SJSA1 (cell line): ENCODE measurements at places on chromosomes 2 and 18. TPM values are rescaled to one million over a fixed set of nuclear protein-coding genes. Genes with fewer than 3 reads are reported as not detected.
A peak's percentile ranks its signal among the peaks of the same experiment; 100 is the strongest.

GRCh38 chr2:157894694-157895435, 18.7 kb upstream of the ACVR1 start:
- DNase-seq = no peak

GRCh38 chr2:42164046-42164445, 5.1 kb upstream of the EML4 start:
- DNase-seq = no peak

GRCh38 chr18:63981719-63982118, 11.8 kb downstream of the SERPINB8 start:
- DNase-seq = no peak

IKZF2 gene
- total RNA-seq = 2.1 and 6.5 TPM in 2 replicates

DNA sequence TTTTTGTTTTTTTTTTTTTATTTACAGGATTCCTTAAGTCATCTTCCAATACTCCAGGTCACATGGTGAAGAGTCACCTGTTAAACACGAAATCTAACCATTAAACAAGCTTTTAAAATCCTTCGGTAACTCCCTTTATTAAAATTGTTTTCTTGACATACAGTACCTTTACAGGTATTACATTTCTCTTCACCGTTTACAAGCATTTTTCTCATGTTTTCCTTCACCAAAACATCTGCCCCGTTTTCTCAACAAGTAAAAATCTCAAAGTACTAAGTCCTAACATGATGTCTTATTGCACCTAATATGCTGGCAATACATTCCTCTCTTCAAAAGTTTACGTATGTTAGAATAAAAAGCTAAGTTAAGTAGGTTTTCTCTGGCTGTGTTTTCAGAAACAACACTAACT, 1.1 kb downstream of the PUM2 start:
- no peak for DNase-seq

ZSWIM2 gene
- total RNA-seq = not detected in 2 replicates

DNA sequence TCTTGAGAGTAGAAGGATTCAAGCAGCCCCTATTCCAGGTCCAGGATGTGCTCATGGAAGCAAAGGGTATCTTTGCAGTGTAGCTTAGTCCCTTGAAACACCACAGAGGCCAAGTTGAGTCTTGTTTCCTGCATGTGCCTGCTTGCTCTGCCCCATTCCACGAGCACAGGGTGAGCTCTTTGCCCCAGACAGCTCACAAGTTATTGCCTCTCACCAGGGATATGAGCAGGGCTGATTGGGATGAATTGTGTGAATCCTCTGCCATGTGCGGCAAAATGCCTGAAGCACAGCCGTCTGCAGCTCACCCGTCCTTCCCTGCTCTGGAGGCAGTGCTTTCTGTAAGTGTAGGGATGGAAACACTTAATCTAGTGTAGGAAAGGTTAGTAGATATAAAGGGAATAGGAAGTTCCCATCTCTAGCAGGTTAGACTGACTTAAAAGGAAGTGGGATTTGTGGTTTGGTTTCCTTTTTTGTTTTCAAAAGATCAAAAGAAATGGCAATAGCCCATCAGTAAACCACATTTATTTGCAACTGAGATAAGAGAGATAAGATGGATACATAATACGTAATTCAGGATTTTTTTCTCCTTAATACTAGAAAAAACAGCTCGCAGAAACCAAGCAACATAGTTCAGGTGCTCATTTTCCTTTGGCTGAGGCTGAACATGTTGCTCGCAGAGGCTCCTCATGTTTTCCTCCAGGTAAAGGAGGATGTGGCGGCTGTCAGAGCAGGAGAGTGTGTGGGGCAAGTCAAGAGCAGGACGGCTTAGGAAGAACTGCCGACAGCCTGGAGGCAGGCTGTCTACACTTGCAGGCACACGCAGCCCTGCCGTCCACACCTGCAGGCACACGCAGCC, 41.4 kb downstream of the TMEM182 start:
- DNase-seq = no peak

DNA sequence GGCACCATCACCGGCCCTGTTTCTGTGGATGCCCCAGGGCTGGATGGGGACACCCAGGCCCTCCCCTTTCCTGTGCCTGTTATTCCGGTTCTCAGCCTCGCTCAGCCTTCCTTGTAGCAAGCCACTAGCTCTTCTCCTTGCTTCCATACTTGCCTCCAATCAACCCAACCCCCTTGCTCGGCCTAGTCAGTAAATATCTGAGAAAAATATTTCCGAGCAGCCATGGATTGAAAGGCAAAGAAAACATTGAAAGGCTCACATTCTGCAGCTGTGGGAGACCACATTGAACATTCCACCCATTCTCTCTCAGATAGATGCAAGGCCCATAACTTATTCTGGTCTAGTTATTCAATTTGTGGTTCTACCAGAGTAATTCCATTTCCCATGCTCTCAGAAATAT, 114.9 kb downstream of the SPP2 start:
- DNase-seq = peak; percentile 64

ACMSD gene
- not detected in 2 replicates for total RNA-seq

GRCh38 chr2:168524005-168524404, 67.9 kb downstream of the CERS6 start:
- no peak for DNase-seq

- no peak for DNase-seq
Observed at GRCh38 chr2:17971531-17972125, 93.2 kb downstream of the KCNS3 start.

DES gene
- total RNA-seq = 0.13 TPM in 1 of 2 replicates, not detected in the other

- no peak for DNase-seq
Observed at GRCh38 chr2:39938035-39938835, 159.2 kb upstream of the THUMPD2 start.

CNGA3 gene
- not detected in 2 replicates for total RNA-seq

PSMA8 gene
- not detected in 2 replicates for total RNA-seq

- no peak for DNase-seq
Observed at GRCh38 chr2:48312126-48312525, 217.8 kb upstream of the STON1 start.

- no peak for DNase-seq
Observed at GRCh38 chr2:235546151-235546435, 52.2 kb downstream of the AGAP1 start.

DNA sequence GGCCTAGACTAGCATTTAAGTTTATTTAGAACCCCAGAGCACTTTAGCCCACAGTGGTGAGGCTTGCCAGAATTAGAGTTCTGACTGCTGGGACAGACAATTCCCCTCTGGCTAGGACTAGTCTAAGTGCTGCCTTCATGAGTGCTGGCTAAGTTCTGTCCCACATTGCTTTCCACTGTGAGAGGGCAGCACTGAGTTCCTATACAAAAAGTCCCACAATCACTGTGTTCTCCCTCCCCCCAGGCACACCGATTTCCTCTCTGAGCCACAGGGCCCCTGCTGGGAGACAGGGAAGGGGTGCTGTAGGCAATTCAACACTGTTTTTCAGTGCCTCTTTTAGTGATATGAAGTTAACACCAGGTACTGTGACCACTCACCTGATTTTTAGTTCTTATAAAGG, 310.9 kb downstream of the DLGAP1 start:
- no peak for DNase-seq
